ENCODE measurements at places on chromosomes 4 and X. TPM values are rescaled to one million over a fixed set of nuclear protein-coding genes. Genes with fewer than 3 reads are reported as not detected.

Gene NHS
- polyA plus RNA-seq, result 3.6 TPM

DNA sequence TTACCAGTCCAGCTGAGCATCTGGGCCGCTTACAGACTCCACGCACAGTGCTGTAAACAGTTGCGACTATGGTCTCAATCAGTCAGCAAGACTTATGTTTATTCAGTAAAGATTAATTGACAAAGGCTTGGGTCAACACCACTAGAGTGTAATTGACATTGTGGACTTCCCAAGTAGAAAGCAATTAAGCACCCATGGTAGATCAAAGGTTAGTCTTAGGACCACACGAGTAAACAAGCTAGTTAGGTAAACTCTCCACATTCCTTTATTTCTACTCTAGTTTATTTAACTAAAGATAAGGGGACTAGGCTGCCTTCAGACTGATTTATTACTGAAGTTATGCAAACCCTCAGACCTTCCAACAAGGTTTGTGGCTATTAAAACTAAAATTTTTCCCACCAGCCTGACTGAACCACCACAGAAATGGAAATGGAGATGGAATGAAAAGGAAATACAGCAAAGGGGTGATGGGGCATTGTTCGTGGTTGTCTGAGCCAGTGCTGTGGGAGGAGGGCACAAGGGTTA lies 44.2 kb downstream of the MTHFD2L start:
- DNase-seq, result no peak

DNA sequence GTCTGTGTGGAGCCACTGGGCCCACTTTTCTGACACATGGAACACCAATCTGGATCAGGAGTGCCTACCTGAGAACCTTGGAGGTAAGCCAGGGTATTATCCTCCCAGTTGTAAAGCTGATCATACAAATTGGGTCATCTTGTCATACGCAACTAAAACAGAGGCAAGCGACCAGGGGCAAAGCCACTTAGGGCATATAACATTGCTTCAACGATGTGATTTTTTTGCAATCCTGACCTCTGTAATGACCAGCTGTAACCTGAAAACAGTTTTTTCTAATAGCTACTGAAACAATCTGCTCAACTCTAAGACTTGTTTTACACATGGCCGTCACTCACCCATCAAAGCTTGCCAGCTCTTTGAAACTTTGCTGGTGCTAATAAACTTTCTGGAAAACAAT lies 261.5 kb upstream of the AGTR2 start:
- no peak for DNase-seq

GRCh38 chr4:93187466-93187865 lies 641.1 kb upstream of the ATOH1 start:
- DNase-seq, result no peak

All from A549 (cell line).